ENCODE measurements at places on chromosomes 6 and 20.

DNA sequence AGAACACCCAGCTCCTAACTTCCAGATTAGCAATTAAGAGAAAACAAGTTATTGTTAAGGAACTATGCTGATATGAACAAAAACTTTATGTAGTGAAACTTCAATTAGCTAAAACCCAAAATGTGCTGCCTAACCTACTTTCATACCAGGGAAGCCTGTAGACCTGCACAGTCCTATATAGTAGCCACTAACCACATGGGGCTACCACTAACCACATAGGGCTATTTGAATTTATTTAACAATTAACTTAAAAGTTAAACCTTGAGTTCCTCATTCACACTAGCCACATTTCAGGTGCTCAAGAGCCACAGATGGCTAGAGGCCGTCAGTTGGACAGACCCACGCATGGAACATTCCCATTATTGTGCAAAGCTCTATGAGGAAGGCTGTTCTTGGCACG, 72.4 kb upstream of the LAMP5 start:
- no peaks in the 10 kb centered on the region for H3K27me3 ChIP-seq
- no peak for DNase-seq
- no peaks in the 10 kb centered on the region for H3K36me3 ChIP-seq
- H3K27ac ChIP-seq: no peak overlapping the region
- H3K4me3 ChIP-seq: no peak overlapping the region

GRCh38 chr6:108766886-108767285, 81.3 kb upstream of the ARMC2 start:
- no peak overlapping the region for H3K4me3 ChIP-seq
- H3K36me3 ChIP-seq: no peaks in the 10 kb centered on the region
- H3K27ac ChIP-seq: no peak overlapping the region
- H3K4me1 ChIP-seq: peaks cover 10% of the 10 kb centered on the region
- no peaks in the 10 kb centered on the region for H3K27me3 ChIP-seq
- DNase-seq: no peak

DNA sequence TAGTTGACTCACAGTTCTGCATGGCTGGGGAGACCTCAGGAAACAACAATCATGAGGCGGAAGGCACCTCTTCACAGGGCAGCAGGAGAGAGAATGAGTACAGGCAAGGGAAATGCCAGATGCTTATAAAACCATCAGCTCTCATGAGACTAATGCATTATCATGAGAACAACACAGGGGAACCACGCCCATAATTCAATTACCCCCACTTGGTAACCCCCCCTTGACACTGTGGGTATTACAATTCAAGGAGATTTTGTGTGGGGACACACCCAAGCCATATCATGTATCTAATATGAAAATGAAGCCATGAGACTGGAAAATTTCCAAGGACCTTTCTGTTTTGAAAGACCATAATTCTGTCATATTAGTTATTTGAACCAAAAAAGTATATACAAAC, 342.4 kb upstream of the PLCB4 start:
- H3K27me3 ChIP-seq: no peaks in the 10 kb centered on the region
- H3K4me3 ChIP-seq: no peak overlapping the region
- no peaks in the 10 kb centered on the region for H3K4me1 ChIP-seq

DNA sequence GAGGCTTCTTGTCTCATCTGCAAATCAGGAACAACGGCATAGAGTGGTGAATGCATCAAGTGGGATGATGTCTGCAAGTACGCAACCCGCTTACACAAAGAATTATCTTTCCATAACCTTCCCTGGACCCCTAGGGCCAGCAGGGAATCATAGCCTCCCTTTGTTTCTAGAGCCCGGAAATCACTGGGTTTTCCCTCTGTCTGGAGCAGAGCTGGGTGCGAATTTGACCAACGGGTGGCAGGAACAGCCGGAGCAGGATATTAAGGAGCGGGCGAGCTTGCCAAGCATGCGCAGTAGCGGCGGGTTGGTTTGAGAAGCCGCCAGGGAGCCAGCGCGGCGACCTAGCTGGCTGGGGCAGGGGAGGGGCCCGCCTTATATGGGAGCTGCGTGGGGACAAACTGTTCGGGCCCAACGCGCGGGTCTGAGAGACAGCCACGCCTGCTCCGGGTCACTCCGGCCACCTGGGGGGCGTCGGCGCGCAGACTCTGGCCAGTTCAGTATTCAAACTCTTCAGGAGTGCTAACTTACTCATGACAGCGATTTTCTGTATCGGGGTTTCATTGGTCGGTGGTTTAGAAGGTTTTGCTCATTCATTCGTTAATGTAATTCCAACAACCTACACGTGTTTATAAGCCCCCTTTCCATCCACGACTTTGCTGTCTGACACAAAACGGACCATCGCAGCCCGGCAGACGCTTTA, 1.6 kb upstream of the KIF16B start:
- H3K36me3 ChIP-seq: no peaks in the 10 kb centered on the region
- H3K4me3 ChIP-seq: peak overlapping the region; percentile 79
- DNase-seq: peak; percentile 92
- H3K4me1 ChIP-seq: peaks cover 22% of the 10 kb centered on the region

- H3K4me3 ChIP-seq: no peak overlapping the region
- H3K27me3 ChIP-seq: no peaks in the 10 kb centered on the region
- no peaks in the 10 kb centered on the region for H3K4me1 ChIP-seq
- H3K36me3 ChIP-seq: no peaks in the 10 kb centered on the region
- no peak overlapping the region for H3K27ac ChIP-seq
- no peak for DNase-seq
Observed at GRCh38 chr20:18360635-18361034, 72.3 kb downstream of the ZNF133 start.

DNA sequence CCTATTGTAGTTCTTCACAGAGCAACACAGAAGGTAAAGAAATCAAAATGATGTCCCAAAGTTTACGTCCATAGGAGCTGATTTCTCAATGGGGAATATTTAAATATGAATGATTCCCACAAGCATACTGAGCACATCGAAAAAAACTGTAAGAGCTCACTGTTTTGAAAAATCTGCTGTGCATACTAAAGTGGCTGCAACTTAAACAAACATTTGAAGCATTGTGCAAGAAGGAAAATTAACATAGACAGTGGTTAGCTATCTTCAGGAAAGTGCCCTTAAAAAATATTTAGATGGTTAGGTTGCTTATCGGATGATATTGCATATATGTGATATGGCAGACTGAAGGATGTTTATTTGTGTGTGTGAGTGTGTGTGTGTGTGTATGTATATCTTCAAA, 747.6 kb downstream of the RFPL4B start:
- H3K36me3 ChIP-seq: no peaks in the 10 kb centered on the region
- DNase-seq: no peak
- no peak overlapping the region for H3K4me3 ChIP-seq

DNA sequence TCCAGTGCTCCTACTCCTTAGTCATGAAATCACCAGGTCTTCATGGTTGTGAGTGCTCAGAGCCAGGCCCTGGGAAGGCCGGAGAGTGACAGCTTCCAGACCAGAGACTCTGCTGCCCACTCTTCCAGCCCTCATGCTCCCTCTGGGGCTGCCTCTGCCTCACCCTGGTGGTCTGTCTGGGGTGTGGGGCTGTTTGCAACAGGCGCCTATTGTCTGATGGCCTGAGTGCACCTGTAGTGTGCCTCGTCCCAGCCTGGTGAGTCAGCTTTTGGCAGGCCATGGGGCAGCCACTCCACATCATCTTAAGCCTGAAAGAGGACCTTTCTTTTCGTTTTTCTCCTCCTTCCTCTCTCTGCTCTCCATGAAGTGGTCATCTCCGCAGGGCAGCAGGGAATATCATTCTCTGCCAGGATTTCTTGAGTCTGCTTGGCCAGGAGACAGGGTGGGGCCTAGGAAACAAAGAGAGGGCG, 173.8 kb downstream of the VEGFA start:
- peaks cover 6% of the 10 kb centered on the region for H3K4me1 ChIP-seq
- H3K27ac ChIP-seq: no peak overlapping the region
- no peak overlapping the region for H3K4me3 ChIP-seq

DNA sequence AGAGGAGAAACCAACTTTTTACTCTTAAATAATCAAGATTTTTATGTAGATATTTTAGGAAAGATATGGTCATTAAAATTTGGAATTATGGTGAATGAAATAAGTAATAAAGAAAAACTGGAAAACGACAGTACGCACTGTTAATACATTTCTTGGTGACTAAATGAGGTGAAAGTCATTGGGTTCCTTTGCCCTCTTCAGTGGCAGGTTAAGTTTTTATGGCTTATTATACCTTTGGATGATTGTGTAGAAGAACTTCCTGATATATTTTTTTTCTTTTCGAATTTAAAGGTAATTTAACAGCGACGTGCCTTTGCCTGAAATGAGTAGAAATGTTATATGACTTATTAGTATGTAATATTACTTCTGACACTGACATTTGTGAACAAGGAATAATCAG, 43.4 kb downstream of the FOXO3 start:
- H3K36me3 ChIP-seq: no peaks in the 10 kb centered on the region
- no peak overlapping the region for H3K4me3 ChIP-seq
- peak overlapping the region; percentile 84 for H3K27ac ChIP-seq
- no peaks in the 10 kb centered on the region for H3K27me3 ChIP-seq
- no peak for DNase-seq

DNA sequence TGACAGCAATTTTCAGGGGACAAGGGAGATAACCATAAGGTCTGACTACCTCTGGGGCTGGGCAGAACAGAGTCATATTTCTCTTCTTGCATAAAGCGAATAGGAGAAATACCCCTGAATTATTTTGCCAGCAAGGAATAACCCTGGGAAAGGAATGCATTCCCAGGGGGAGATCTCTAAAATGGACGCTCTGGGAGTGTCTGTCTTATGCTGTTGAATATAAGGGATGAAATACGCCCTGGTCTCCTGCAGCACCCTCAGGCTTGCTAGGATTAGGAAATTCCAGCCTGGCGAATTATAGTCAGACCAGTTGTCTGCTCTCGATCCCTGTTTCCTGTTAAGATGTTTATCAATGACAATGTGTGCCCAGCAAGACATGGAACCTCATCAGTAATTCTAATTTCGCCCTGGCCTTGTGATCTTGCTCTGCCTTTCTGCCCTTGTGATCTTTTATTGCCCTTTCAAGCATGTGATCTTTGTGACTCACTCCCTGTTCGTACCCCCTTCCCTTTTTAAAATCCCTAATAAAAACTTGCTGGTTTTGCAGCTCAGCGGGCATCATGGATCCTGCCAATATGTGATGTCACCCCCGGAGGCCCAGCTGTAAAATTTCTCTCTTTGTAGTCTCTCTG, 221.6 kb upstream of the HS3ST5 start:
- H3K4me1 ChIP-seq: no peaks in the 10 kb centered on the region
- no peaks in the 10 kb centered on the region for H3K27me3 ChIP-seq
- no peak for DNase-seq
- no peaks in the 10 kb centered on the region for H3K36me3 ChIP-seq
- H3K4me3 ChIP-seq: no peak overlapping the region

- H3K4me3 ChIP-seq: no peak overlapping the region
- no peak overlapping the region for H3K27ac ChIP-seq
- DNase-seq: no peak
- H3K36me3 ChIP-seq: no peaks in the 10 kb centered on the region
- no peaks in the 10 kb centered on the region for H3K27me3 ChIP-seq
- H3K4me1 ChIP-seq: no peaks in the 10 kb centered on the region
Observed at GRCh38 chr6:121879149-121879548, 443.7 kb downstream of the GJA1 start.

GRCh38 chr6:91895599-91896285, 1308.9 kb upstream of the MAP3K7 start:
- DNase-seq: no peak
- H3K27me3 ChIP-seq: no peaks in the 10 kb centered on the region
- no peaks in the 10 kb centered on the region for H3K4me1 ChIP-seq
- no peak overlapping the region for H3K27ac ChIP-seq
- no peak overlapping the region for H3K4me3 ChIP-seq
- no peaks in the 10 kb centered on the region for H3K36me3 ChIP-seq

- no peaks in the 10 kb centered on the region for H3K36me3 ChIP-seq
- H3K4me1 ChIP-seq: no peaks in the 10 kb centered on the region
- H3K27me3 ChIP-seq: no peaks in the 10 kb centered on the region
- no peak overlapping the region for H3K27ac ChIP-seq
Observed at GRCh38 chr6:156427345-156427744, 349.8 kb upstream of the ARID1B start.

Data from gastrocnemius medialis (tissue), 4 donors.